Activated CD8-positive, alpha-beta memory T cell treated with anti-CD3 and anti-CD28 coated beads for 24 hours (primary cell): ENCODE measurements at places on chromosomes 7 and 10.

DNA sequence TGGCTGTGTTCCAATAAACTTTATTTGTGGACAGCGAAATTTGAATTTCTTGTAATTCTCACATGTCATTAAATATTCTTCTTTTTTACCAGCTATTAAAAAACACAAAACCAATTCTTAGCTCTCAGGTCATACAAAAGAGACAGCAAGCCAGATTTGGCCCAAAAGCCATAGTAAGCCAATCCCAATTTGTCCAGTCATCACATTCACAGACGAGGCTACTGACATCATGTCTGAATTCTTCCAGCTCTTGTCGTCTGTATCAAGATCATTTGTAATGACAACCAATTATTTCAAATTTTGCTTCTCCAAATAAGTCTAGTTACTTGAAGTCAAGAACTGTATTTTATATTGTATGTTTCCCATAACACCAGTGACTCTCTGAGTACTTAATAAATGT lies 266.5 kb downstream of the PAXIP1 start:
- DNase-seq, result no peak

DNA sequence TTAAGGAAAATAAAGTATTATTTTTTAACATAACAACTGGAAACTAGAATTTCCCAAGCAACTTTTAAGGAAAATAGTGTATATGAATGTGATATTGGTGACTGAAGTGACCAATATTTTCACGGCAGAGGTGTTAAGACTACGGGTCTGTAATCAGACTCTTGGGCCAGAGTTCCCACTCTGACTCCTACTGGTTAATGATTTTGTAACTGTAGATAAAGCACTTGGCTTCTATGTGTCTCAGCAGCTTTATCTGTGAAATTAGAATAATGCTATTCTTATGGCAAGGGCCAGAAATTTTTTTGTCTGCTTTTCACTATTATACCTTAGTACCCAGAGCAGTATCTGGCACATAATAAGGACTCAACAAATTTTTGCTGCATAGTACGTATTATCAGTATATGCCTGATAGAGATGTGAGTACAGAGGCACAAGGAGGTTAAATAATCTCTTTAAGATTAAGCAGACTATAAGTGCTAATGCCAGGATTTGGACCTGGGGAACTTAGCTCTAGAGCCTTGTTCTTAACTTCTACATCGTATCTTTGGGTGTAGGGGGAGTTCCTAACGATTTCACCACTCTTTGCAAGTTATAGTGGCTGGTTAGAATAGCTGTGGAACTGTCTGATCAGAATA lies 186.1 kb upstream of the SLC26A5 start:
- no peak for DNase-seq

- DNase-seq, result no peak
These were observed 26.1 kb upstream of the SNX10 start for GRCh38 chr7:26265499-26266075.

- no peak for DNase-seq
These were observed 108.6 kb upstream of the COL1A2 start for GRCh38 chr7:94286111-94286510.

GRCh38 chr7:22278660-22279059 lies 78.3 kb downstream of the RAPGEF5 start:
- DNase-seq, result no peak

DNA sequence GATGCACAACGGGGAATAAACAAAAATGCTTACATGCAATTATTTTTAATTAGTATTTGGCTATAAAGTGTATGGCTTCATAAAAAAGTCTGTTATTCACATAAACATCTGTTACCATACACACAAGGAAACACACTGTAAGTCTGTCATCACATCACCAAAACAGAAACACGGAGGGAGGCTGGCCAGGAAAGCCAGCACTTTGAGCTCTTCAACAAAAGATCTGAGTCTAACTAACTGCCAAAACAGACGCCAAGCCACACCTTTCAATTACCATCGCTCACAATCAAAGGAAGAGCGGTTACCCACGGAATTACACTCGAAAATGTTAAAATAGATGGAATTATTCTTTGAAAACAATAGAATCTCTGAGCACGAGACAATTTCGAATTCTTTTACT lies 49.2 kb upstream of the MGMT start:
- no peak for DNase-seq

GRCh38 chr10:15211464-15211979 lies 43.0 kb upstream of the NMT2 start:
- no peak for DNase-seq

- DNase-seq, result no peak
These were observed 36.4 kb downstream of the COPG2 start for GRCh38 chr7:130632111-130632510.
